ENCODE measurements at places on chromosomes 7 and 10.

GRCh38 chr7:29609162-29610037, 45.8 kb downstream of the PRR15 start:
- no peak for DNase-seq

- no peak for DNase-seq
Observed at GRCh38 chr7:148395352-148395811, 195.2 kb upstream of the C7orf33 start.

GRCh38 chr10:59372543-59372942, 10.2 kb upstream of the FAM13C start:
- DNase-seq = no peak

GRCh38 chr7:25256333-25256819, 28.1 kb upstream of the NPVF start:
- DNase-seq = no peak

- DNase-seq = no peak
Observed at GRCh38 chr7:49631960-49632359, 141.5 kb upstream of the VWC2 start.
